DMS79 (cell line): ENCODE measurements at places on chromosomes 2 and 18.

DNA sequence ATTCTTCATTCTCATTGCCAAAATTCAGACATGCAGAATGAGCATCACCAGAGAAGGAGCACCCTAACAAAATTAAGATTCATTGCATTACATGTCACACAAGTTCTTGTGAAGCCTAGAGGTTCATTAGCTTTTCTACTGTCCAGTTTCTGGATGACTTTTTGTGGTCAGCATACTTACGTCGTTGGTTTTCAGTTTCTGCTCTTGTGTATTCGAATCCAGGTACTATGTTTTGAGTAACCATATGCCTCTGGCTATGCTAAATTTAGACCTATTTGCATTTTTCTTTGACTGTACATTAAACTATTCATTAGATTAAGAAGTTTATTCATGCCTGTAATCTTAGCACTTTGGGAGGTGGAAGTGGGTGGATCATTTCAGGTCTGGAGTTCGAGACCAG lies 251.3 kb downstream of the PARD3B start:
- DNase-seq: no peak

GRCh38 chr18:33440060-33441043 lies at the start of gene CCDC178:
CCDC178 (minus strand) TSS chr18:33440721; CDS start chr18:33412088, 28,633 bp downstream.
- DNase-seq: peak; percentile 56

DNA sequence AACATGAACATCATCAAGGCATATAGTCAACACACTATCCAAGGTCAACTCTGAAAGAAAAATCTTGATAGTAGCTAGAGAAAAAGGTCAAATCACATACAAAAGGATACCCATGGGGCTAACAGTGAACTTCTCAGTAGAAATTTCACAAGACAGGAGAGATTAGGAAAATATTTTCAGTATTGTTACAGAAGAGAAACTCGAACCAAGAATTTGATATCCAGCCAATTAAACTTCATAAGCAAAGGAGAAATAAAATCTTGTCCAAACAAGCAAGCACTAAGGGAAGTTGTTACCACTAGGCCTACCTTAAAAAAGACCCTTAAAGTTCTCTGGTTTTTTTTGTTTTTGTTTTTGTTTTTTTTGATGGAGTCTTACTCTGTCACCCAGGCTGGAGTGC lies 242.5 kb downstream of the EXOC6B start:
- no peak for DNase-seq

DNA sequence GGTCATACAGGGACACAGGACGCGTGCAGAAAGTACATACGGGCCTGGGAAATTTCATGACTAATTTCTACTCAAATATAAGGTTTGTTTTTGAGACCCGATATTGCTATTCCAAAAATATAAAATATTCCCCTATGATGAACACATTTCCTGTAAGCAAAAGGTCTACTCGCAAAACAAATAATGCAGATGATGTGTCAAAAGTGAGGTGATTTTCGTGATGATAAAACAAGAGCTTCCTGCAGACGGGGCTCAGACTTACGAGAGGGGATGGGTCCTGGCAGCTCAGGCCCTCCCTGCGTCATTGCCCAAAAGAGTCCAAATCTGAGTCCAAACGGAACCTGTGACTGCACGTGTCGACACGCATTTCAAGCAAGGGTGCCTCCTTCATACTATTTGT lies 62.7 kb downstream of the MBP start:
- no peak for DNase-seq

DNA sequence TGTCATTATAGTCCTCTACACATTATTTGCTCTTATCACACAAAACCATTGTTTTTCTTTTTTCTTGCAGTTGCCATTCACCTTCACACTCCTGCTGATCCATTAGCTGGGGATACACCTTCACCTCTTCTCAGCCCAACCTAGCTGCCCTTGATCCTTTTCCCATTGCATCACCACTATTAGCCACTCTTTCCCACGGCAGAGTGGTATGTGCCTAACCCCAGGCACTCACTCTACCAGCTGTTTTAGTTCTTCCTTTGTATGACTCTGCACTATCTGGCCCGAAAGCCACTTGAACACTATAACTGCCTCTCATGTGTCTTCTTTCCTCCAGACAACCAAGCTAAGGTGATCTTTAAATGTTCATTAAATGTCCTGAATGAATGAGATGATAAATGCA lies 145.4 kb upstream of the PIK3C3 start:
- no peak for DNase-seq

GRCh38 chr2:65071499-65072180 lies 15.4 kb downstream of the CEP68 start:
- DNase-seq: no peak

DNA sequence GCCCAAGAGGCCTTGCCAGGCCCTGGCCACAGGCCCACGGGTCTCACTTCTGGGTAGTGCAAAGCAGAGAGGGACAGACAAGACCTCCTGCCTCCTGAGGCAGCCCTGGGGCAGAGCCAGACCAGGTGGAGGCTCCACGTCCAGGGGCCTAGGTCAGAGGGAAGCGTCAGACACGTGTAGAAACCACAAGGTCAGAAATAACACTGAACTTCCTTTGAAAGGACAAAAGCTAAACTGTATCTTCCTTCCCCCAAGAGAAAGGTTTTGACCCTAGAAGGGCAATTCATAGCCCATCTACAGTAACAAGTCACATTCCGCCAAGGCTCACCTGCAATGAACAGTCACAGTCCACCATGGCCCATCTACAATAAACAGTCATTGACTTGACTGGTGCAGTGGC lies 17.9 kb downstream of the SDC1 start:
- DNase-seq: no peak

DNA sequence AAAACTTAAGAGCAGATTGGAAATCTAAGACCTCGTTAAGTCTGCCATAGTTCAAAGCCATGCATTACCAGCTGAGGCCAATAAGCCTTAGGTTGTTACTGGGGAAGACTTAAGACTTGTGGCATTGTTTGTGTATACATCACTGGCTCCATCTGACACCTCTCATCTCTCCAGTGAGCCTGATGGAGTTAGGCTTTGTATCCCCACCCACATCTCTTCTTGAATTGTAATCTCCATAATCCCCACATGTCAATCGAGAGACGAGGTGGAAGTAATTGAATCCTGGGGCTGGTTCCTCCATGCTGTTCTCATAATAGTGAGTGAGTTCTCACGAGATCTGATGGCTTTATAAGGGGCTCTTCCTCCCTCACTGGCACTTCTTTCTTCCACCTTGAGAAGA lies 404.6 kb downstream of the ARHGAP15 start:
- no peak for DNase-seq

GRCh38 chr2:232439758-232440135 lies 16.2 kb upstream of the ALPI start:
- DNase-seq: no peak
